Progenitor cell of endocrine pancreas (in vitro differentiated cells): ENCODE measurements at places on chromosomes 1 and 21. TPM values are rescaled to one million over a fixed set of nuclear protein-coding genes. Genes with fewer than 3 reads are reported as not detected.

- DNase-seq: no peak
Observed at GRCh38 chr1:12015001-12015491, 4.3 kb upstream of the MIIP start.

DNA sequence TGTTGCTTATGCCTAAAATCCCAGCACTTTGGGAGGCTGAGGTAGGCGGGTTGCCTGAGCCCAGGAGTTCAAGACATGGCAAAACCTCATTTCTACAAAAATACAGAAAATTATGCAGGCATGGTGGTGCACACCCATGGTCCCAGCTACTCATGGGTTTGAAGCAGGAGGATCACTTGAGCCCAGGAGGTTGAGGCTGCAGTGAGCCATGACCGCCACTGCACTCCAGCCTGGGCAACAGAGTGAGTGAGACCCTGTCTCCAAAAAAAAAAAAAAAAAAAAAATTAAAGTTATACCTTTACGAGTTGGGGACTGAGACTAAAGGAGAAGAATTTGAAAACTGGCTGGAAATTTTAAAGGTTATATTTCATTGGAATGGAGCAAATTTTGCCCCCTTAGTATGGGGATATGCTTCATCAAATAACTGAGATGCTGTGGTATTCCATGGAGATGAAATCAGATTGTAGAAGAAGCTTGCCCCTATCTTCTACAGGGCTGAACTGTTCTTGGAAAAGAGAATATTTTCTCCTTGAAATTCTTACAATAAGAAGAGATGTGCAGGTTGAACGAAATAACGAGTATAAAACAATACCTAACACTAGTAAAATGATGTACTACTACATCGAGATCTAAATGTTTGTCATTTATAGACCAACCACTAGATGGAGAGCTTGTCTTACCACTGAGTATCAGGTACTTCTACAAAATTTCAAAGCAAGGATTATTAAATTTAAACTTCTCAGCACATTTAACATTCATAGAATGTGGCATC is 34.9 kb upstream of the SCYL3 start:
- no peak for DNase-seq

GRCh38 chr1:153795330-153795837 is 20.2 kb downstream of the SLC27A3 start:
- DNase-seq: no peak

GRCh38 chr1:247905181-247905580 is 9.8 kb downstream of the OR2W3 start:
- no peak for DNase-seq

MRPS21 gene
- total RNA-seq: 68.4 and 69.4 TPM in 2 replicates

- DNase-seq: no peak
Observed at GRCh38 chr1:160081261-160081936, at the start of gene KCNJ9. KCNJ9 (plus strand) TSS chr1:160081538; CDS start chr1:160084031, 2,493 bp downstream.

DNA sequence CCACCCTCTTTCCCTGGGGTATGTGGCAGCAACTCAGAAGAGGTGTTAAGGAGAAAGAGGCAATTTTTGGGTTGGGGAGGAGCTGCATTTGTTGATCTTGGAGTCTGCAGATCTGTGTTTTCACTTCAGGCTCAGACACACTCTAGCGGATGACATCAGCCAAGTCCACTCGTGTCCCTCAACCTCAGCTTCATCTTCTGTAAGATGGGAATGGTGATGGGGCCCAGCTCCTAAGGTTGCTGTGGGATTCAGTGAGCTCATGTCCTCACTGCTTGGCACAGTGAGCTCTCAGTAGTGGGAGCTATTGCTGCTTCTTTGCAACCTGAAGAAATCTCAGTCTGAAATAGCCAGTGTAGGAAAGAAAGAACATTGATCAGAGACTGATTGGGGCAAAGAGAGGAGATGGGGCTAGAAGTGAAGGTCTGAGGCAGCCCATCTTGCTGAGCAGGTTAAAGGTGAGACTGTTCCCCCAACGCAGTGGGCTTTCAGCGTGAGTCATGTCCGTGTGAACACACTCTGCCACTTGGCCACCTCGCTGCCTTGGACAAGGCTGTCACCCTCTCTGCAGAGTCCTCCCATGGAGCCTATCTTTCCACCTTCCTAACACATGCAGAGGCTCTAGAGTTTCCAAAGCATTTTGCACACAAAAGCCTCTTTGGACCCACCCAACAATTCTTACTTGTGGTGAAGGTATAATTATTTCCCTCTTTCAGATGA is 56.0 kb upstream of the CITED4 start:
- DNase-seq: no peak

- DNase-seq: no peak
Observed at GRCh38 chr1:200380589-200381021, 29.2 kb downstream of the ZNF281 start.

GRCh38 chr1:81155131-81155530 is 645.6 kb upstream of the ADGRL2 start:
- DNase-seq: no peak

DNA sequence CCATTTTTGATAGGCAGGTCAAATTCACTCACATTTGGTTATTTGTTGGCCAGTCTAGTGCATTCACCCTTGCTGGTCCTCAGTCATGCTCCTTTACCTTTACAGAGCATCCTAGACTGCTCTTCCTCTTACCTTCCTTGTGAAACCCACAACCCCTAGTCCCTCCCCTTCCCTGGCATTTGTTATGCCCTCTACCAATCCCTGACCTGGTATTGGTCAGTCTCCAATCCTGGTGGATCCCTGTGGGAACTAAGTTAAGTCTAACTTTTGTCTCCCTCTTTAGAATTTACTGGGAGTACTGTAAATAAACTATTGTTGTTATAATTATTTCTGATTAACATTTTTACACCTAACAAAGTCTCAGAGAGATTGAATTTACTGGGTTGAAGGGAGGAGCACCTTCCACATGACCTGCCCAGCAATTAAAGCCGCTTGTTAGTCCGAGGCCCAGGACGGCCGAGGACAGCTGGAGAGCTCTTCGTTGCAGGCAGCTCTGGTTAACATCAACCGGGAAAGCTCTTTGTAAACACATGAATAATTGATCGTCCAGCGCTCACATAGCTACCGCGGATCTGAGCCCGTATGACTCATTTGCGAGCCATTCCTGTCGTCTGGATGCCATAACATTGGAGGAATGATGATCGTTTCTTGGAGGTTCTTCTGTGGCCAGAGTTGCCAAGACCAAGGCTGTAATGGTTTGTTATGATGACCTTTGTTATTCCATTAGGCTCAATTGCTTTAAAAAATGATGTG is 31.9 kb downstream of the MTARC1 start:
- DNase-seq: no peak

DNA sequence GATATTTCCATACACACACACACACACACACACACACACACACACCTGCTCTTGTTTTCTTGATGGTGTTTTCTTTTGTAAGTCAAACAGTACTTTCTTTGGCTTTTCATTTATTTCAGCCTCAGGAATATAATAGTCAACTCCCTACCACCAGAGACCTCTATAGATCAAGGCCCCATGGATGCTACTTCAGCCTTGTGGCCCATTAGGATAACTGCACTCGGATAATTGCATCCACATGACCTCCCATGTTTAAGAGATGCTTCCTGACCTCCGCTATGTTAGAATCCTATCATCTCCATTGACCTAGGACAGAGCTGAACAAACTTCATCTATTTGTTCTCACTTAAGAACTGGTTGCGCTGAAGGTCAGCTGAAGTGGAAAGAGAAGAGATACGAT is 1094.0 kb upstream of the B3GALT2 start:
- DNase-seq: no peak

DNA sequence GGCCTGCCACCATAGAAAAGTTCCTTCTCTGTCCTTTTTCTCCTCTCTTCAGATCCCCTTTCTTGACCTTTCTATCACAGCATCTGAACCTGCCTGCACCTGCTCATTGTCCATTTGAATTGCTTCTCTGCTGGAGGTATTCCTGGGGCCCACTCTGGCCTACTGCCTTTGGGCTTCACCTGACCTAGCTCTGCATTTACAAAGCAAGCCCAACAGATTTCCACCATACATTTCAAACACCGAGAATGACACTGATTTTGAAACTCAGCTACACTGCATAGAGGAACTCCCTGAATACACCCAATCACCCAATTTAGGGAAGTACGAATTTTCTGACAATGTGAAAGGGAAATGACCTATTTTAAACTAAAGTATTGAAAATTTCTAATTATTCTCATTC is 284.5 kb upstream of the USP25 start:
- DNase-seq: no peak

TCHH gene
- not detected in 2 replicates for total RNA-seq

HP1BP3 gene
- 361 and 385 TPM in 2 replicates for total RNA-seq

BRDT gene
- total RNA-seq: not detected in 2 replicates

GPR161 gene
- total RNA-seq: 57.7 and 58.5 TPM in 2 replicates

DNA sequence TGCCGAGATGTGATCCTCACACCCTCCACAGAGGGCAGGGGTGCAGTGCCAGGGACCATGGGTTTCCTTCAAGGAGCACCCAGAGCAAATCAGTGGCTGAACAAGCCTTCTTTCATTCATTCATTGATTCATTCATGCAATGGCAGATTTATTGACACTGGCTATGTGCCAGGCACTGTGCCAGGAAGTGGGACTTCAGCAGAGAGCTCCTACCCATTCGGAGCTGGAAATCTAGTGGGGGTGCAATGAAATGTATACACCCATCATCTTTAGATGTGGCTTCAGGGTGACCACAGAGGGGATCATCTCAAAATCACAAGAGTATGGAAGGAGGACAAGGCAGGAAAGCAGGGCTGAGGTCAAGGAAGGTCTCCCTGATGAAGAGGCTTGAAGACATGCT is 18.9 kb downstream of the SLC6A9 start:
- no peak for DNase-seq

- DNase-seq: no peak
Observed at GRCh38 chr1:93614986-93615581, 66.6 kb downstream of the BCAR3 start.

DNA sequence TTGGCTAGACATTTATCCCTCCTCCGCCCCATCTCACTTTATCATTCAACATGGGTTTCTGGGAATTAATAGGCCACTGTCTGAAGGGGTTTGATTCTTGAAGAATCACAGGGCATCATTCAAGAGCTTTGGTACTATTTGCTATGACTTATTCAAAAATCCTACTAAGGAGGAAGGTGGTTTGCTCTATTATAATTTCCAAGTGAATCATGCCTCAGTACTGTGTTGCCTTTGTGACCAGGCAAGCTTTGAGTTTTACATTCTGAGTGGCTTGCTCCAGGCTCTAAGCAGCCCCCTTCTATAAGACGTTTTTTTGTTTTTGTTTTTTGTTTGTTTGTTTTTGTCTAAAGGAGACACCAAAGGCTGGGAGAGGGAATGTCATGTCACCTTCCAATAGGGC is 2.6 kb downstream of the C1orf21 start:
- DNase-seq: no peak

GRCh38 chr1:234272656-234273312 is 100.5 kb upstream of the COA6 start:
- DNase-seq: no peak

- DNase-seq: no peak
Observed at GRCh38 chr1:17617787-17618557, 78.5 kb downstream of the ARHGEF10L start.

DNA sequence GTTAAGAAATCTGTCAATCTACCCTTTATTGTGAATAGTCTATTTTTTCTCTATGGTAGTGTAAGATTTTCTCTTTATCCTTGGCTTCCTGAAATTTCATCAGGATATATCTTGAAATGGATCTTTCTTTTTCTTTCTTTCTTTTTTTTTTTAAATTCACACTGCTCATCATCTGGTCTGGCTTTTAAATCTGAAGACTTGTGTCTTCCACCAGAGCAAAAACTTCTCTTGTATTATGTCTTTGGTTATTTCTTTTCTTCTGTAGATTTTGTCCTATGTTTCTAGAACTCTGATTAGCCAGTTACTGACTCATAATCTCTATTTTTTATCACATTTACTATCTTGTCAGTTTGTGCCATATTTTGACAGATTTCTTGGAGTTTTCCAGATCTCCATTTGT is 133.8 kb upstream of the LMO4 start:
- DNase-seq: no peak

DNA sequence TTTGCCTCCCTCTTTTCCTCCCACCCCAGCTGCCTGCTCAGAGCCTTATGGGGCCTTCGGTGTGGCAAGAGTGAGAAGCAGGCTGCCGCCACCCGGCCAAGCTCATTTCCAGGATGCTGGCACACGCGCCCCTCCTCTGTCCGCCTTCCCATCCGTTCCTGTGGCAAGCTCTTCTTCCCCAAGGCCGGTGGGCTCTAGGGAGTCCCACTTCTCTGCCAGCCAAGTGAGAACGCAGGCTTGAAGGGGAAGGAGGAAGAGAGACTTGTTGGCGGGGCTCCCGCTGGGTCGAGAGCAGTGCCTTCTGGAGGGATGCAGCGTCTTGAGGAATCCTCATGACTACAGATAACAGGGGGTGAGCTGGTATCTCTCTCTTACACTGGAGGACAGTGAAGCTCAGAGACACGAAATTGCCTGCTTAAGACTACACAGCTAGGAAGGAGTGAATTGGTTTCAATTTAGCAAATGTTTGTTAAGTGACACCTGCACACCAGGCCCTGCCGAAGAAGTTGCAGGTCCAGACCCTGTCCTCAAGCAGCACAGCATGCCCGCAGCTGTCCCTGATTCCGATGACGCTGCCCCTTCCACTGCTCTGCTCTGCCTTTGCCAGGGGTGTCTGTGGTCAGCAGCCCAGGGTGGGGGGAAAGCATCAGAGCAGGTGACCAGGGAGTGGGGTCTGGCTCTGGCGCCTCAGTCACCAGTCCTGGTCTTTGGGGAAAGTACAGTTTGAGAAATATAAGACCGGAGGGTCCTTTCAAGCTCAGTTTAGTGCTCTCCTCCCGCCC is 40.1 kb upstream of the FOXO6 start:
- DNase-seq: no peak

- DNase-seq: no peak
Observed at GRCh38 chr1:10514490-10515235, 39.9 kb downstream of the PEX14 start.

LRRC53 gene
- total RNA-seq: 0.07 TPM in 1 of 2 replicates, not detected in the other

DNA sequence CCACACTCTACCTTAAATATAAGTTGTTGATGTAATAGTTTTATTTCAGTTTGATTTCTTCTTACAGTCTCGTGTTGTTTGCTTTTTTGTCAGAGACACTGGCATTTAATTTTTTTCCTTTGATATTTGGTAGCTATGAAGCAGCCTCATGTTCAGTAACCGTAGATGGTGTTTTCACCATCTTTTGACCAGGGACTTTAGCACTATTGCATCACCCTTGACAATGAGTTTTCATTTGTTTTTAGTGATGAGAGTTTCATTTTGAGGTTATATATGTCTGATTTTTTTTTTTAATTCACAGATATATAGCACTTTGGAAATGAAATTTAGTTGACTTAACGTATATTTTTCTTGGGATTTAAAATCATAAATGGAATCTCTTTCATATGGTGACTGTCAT is 36.2 kb downstream of the CEP350 start:
- no peak for DNase-seq

FCRL3 gene
- not detected in 2 replicates for total RNA-seq
